ENCODE measurements at places on chromosomes 2 and 18. TPM values are rescaled to one million over a fixed set of nuclear protein-coding genes. Genes with fewer than 3 reads are reported as not detected.

DNA sequence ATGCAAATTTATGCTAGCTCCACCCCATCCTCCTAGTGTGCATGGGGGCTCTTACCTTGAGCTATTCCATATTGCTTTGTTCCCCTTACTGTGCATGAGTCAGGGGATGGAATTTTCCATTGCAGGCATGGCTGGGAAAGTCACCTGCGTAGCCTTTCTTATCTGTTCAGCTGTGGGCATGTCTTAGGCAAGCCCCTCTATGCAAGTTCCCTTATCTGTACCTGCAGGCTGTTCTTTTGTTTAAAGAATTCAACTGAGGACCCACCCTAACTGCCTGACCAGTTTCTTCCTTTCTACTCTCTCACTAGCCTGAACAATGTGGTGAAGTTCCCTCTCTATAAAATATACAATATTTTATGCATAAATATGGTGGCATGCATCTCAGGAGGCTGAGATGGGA, 54.2 kb upstream of the CDCA7 start:
- no peak for DNase-seq

ANKRD30B gene
- total RNA-seq: not detected

FLACC1 gene
- total RNA-seq: 7.6 TPM

- DNase-seq: no peak
Observed at GRCh38 chr2:227367427-227367795, 11.7 kb downstream of the TM4SF20 start.

PARD3B gene
- total RNA-seq: 15.1 TPM

DNA sequence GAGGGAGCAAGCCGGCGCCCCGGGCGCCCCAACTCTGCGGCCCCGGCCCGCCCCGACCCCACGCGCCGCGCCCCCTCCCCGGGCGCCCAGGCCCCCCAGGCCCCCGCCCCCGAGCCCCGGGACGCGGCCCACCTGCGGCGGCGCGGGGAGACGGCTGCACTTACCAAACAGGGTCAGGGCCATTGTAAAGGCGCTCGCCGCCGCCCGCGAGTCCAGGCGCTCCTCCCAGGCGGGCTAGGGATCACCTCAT, 526 bp downstream of the CHN1 start:
- peak; percentile 71 for DNase-seq

- no peak for DNase-seq
Observed at GRCh38 chr18:7669361-7669760, 102.2 kb downstream of the PTPRM start.

DNA sequence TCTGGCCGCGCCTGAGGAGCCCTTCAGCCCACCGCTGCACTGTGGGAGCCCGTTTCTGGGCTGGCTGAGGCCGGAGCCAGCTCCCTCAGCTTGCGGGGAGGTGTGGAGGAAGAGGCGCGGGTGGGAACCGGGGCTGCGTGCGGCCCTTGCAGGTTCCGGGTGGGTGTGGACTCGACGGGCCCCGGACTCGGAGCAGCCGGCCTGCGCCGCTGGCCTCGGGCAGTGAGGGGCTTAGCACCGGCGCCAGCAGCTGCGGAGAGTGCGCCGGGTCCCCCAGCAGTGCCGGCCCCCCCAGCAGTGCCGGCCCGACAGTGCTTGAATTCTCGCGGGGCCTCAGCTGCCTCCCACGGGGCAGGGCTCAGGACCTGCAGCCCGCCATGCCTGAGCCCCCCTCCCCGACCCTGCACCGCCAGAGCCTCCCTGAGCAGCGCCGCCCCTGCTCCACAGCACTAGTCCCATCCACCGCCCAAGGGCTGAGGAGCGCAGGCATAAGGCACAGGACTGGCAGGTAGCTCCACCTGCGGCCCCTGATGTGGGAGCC, 534.2 kb downstream of the ZNF804A start:
- no peak for DNase-seq

SERPINB13 gene
- total RNA-seq: not detected

NCKAP1 gene
- 113 TPM for total RNA-seq

DCDC2C gene
- total RNA-seq: not detected

DNA sequence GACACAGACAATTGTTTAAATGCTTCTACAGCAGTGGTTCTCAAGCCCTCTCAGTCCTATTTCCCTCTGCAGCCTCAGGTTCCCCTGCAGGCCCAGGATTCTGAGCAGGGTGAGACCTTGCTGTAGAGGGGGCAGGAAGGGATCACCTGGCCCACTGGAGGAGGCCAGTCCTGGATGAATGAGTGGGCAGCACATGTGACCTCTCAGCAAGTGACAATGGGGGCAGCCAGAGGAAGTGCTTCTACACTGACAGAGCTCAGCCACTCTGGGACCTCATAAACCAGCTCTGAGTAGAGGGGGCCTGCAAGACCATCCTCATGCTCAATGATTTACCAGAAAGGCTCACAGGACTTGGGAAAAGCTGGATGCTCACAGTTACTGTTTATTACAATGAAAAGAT, 63.2 kb downstream of the ASB1 start:
- DNase-seq: no peak

DNA sequence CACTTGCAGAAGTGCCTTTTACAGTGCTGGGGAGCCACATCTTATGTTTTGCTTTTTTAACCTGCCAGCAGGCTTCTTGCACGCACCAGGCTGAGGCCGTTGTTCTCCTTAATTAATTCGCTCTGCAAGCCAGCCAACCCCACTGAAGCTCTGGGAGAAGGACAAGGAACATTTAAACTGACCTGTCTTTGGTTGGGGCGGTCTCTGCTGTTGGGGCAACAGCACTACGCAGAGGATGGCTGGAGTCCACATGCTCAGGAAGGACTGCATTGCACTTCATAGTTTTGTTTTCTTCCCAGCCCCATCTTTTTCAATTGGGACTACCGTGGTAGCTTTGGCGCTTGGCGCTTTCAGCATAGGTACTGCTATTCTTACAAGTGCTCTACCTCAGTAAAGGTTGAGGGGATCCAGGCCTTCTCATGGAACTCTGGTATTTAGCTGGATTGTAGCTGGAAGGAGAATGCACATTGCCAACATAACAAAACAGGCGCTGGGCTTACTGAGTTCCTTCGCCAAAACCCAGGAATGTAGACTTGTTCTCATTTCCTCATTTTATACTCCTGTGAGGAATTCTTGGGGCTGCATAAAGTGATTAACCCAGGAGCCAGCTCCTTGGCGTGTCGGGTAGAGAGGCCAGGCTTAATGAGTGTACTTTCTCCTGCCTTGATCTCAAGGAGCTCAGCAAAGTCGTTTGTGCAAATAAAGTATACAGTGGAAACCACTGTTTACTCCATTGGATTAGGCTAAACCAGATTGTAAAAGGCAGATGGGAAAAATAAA, 146.2 kb downstream of the PRKCE start:
- no peak for DNase-seq

DAW1 gene
- total RNA-seq: not detected
